ENCODE measurements at places on chromosomes 5 and 9. TPM values are rescaled to one million over a fixed set of nuclear protein-coding genes. Genes with fewer than 3 reads are reported as not detected.

GRCh38 chr5:51598026-51598425 is 214.8 kb downstream of the ISL1 start:
- no peak for DNase-seq

DNA sequence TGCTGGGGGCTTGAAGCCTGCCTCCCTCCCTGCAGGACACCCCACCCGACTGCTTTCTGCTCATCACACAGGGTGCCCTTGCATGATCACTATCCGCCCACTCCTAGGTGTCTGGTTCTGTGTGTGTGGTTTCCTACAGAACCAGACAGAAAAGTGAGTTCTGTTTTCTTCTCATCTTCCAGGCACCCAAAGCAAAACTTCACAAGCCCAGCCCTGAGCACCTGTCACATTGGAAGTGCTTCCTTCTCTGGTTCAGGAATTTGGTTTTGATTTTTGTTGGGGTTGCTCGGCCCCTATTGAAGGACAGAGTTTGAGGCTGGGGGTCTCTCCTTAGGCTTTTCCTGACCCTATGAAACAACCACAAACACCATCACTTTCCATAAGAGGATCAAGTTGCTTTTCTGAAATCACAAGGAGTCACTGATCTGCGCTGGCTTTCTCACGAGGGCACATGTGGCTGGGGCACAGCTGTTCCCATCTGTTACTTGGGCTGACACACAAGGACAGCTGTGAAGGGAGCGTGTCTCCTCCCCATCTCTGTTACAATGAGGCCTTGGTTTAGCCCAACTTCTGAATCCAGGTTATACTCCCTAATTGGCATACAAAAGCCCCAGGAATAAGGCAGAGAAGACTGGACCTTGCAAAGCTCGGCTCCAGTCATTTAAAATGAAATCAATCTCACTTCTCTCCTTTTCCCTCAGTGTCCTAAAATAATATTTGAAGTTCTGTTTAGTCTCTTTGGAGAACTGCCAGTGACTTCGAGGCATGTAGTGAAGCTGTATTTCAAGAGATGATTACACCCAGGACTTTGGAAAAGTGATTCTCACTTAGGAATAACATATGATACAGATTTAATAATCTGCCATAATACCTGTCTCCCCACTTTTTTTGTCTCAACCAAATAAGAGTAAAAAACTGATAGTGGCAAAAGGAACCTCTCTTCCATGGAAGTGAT is 213.1 kb upstream of the GAS1 start:
- DNase-seq: no peak

The CTXN3 gene
- total RNA-seq: not detected

DNA sequence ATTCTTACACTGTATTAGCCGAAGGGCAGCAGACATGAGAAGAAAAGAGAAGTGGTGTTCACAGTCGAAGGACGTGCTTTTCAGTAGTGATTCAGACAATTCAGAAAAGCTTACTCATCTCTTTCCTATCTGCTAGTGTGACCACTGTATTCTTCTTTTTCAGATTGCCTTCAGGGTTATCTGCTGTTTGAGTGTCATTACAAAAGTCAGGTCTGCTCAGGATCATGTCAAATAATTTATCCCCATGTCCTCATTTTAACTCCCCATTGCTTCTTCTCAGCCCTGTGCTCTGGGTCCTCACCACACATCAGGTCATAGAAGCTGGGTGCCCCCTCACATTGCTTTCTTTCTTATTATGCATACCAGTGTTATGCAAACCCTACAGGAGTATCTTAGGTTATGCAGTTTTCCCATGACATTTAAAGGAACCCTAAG is 394.0 kb downstream of the CETN3 start:
- DNase-seq: no peak

- no peak for DNase-seq
Measured at GRCh38 chr9:113614843-113615648, 151.5 kb downstream of the RGS3 start.

DNA sequence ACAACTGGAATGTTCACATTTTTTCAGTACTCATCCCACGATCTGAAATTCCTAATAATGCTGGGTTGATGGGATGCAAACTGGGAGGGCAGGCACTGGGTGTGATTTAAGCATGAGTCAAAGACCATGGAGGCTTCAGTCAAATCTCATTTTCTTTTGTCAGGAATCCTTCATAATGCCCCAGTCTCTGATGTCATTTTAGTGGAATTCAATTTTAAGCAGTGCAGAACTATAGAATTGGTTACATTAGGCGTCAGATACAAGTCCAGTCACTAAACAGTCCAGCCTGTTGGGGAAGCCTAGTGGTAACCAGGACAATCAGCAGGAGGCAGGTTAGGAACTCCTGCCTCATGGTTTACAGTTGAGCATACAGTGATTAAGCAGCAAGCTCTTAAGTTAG is 41.0 kb upstream of the TMEM215 start:
- DNase-seq: no peak

- no peak for DNase-seq
Measured at GRCh38 chr9:89550346-89550927, 52.5 kb upstream of the SEMA4D start.

GRCh38 chr5:68116868-68117411 is 98.6 kb upstream of the PIK3R1 start:
- DNase-seq: no peak

The NXNL2 gene
- not detected for total RNA-seq

DNA sequence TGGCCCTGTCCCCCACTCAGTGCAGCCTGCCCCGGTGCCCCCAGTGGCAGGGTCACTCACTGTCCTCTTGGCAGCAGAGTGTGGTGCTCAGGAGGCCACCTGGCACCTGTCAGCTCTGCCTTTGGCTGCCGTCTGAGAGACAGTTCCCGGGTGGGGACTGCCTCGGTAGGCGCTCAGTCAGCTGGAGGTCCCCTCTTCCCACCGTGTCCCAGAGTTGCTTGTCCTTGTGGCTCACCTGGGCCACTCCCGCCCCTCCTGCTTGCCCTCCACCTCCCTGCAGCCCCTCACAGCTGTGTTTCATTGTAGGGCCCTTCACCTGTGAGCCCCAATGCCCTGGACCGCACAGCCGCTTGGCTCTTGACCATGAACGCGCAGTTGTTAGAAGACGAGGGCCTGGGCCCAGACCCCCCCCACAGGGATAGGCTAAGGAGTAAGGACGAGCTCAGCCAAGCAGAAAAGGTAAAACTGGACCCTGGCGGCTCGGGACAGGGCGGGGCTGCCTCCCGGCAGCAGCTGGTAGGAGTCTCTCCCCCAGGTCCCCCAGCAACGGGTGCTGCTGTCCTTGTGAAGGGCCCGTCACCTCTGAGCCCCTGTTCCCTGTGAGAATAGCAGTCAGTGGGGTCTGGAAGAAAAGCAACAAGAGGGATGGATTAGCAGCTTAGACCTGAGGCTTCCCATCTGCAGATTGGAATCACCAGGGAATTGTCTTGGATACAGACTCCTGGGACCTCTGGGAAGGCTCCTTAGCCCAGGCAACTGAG is 122.7 kb downstream of the DAB2IP start:
- no peak for DNase-seq

DNA sequence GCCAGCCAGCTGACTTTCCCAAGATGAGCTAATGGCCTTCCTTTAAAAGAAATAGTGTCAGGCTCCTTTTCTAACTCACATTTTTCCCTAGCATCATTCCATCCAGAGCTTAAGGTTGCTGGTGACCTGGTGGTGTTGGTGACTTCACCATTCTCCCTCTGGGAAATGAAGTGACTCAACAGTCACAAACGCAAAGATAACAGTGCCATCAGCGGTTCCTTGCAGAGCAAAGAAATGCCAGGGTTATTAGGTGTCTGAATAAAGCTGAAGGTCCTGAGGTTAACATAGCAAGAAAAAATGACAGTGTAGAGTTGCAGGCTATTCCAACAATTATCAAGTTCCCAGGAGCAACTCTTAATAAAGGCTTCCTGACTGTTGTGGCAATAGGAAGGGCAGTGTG is 111.8 kb upstream of the SLC44A1 start:
- no peak for DNase-seq

GRCh38 chr5:62299101-62299500 is 6.9 kb upstream of the KIF2A start:
- DNase-seq: no peak

DNA sequence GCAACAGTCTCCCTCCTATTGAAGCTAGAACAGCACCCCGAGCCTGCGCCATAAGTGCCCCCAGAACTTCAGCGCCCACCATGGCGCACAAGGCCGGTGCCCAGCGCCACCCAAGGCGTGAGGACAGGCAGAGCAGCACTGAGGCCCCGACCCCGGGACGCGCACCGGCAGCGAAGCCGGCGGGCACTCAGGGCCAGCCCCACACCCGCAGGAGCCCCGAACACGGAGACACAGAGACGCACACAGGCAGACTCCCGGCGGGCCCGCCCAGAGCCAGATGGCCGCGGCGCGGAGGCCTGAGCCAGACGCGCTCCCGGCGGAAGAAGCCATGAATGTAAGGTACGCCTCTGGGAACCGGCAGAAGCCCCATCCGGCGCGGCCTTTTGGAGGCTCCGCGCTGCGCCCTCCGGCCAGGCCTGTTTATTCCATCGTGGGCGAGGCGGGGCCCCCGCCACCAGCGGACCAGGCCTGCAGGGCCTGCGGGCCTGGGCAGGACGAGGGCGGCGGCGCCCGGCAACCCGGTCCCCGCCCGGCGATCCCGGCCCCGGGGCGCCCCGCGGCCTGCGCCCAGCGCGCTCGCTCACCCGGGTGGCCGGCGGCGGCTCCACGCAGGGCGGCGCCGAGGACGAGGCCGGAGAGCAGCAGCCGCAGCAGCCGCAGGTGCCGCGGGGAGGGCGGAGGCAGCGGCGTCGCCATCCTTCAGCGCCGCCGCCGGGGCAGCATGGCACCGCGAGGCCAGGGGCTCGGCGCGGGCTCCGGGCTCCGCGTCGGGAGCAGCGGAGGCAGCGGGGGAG is 486 bp downstream of the NPDC1 start:
- no peak for DNase-seq

DNA sequence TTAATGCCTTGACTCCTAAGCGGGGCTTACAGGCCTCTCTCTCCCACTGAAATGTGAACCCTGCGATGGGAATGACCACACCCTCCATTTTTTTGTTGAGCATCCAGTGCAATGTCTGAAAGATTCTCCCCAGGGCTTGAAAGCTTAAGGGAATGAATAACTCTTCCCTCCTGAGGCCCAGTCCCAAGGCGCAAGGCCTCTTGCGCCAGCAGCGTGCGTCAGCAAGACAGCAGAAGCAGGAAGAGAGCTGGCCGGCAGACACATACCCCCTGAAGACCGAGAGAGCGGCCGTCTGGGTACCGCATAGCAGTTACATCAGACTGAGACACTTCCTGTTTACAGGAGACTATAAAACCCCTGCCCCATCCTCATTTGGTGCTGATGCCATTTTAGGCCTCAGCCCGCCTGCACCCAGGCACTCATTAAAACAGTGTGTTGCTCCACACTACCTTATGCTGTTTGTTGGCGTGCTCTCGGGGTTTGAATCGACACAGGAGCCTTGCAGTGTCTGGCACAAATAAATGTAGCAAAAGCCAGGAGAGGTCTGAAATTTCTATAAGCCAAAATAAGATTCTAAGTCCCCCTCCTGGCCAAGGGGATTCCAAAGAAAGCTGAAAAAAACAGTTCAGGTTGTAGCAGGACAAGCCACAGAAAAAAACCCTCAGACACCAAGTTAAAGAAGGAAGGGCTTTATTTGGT is 62.3 kb downstream of the GDNF start:
- DNase-seq: no peak

- DNase-seq: no peak
Measured at GRCh38 chr5:16975950-16976624, 40.0 kb upstream of the MYO10 start.

The ACTBL2 gene
- not detected for total RNA-seq

GRCh38 chr5:87147441-87147840 is 120.2 kb upstream of the RASA1 start:
- no peak for DNase-seq

The C5orf58 gene
- total RNA-seq: not detected

DNA sequence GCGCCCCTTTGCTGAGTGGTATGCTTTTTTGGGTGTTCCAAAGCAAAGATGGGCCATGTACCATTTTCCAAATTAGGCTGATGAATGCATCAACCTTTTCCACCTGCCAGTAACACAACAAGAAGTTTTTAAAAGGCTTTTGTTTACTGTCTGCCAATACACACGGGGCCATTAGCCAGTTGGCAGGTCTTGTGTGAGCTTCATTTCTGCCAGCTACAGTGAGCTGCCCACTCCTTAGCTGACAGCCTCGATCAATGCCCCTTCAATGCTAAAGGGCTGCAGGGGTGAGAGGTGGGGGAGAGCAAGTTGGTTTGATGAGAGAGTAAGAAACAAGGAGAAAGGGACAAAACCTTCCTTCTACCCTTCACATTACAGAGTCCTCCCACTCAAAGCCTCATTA is 128.7 kb downstream of the C5orf15 start:
- no peak for DNase-seq

The WWC1 gene
- 0.82 TPM for total RNA-seq

DNA sequence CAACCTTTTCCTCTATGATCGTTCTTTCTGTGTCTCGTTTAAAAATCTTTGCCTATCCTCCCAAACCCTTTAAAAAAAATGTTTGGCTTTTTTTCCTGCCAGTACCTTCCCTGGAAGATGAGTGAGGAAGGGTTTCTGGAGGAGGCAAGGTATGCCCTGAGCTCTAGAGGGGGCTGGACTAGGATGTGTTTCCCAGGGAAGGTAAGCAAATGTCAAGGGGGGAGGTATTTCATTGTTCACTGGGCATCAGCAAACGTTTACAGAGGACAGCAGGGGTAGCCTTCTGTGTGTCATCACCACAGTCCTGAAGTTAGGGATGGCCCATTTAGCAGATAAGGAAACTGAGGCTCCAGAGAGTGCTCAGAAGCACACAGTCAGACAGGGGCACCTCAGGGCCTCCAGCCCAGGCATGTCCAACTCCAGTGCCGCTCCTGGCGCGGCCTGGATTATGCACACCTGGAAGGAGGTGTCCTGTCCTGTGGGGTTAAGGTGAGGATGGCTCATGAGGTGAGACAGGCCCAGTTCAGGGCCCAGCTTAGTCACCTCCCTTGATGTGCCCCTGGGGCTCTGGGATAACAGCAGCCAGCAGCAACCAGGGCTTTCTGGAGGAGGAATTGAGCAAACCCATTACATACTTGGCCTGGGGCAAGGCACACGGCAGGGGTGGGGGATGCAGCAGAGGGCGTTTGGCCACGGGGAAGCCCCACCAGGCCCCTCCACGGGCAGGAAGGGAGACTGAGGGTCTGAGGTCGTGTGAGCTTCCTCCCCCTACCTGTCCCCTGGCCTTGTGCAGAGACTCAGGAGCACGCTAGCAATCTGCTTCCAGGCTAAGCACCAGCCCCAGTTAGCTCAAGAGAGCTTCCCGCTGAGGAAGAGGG is 100.3 kb upstream of the LMX1B start:
- DNase-seq: no peak

- DNase-seq: no peak
Measured at GRCh38 chr9:17480966-17481365, 97.9 kb upstream of the SH3GL2 start.

The AHRR gene
- 41.6 TPM for total RNA-seq

The POU5F2 gene
- total RNA-seq: 1.4 TPM

GRCh38 chr9:134785325-134786108 is 95.1 kb upstream of the FCN2 start:
- no peak for DNase-seq

- DNase-seq: no peak
Measured at GRCh38 chr9:6677803-6678202, 32.3 kb upstream of the GLDC start.

DNA sequence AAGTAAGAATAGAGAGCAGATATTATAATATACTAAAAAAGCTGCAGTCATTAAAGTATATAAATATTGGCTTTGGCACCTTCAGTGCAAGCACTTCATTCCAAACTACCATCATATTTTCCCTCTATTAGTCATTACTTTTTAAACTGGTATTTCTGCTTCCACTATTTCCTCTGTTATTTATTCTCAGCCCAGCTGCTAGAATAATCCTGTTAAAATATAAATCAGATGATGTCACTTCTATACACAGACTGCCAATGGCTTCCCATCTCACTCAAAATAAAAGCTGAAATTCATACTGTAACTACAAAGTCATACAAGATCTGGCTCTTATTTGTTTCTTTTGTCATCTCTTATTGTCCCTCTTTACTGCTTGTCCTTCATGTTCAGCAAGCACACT is 432.9 kb downstream of the TLE4 start:
- DNase-seq: no peak

Measured in activated naive CD8-positive, alpha-beta T cell treated with anti-CD3 and anti-CD28 coated beads, Interleukin-2, amount 10 ng/mL, durations not matched to agents 7 days and 5 days (primary cell).